ENCODE measurements at places on chromosomes 6 and 20.
A peak's percentile ranks its signal among the peaks of the same experiment; 100 is the strongest.

- no peak for DNase-seq
Observed at GRCh38 chr6:145213614-145214013, 521.7 kb downstream of the EPM2A start.

DNA sequence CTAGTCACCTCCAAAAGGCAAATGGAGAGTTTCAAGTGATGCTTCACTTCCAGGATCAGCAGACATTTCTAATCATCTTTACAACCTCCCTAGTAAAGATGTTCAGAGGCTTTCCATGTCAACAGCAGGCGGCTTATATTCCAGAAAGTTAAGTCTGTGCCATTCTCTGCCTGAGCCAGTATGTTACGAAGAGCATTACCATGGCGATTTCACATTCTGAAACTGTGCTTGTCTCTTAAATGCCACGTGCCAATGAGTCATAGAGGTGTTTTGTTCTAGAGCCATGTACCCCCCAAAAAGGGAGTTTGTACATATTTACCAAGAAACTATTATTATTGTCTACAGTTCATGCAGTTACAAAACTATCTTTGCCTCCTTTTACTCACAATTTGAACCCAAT, 319.5 kb downstream of the FOXA2 start:
- no peak for DNase-seq

GRCh38 chr20:19885939-19886660, 128.0 kb downstream of the RIN2 start:
- DNase-seq: no peak

- DNase-seq: no peak
Observed at GRCh38 chr6:88208726-88209125, 42.6 kb upstream of the CNR1 start.

DNA sequence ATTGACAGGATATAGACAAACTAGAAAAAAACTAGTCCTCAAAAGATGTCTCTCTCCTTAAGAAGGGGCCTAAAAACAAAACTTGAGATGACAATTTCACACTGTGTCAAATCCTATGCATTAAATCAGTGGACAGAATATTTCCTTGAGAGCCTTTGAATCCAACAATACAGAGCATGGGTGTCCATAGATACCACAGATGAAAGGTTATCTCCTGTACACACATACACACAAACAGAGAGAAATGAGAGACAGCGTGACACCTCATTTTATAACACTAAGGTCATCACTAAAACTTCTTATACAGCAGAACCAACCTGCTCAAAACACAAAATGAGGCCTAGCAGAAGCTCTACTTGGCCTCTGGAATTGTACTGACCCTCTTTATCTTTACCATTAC, 55.5 kb downstream of the MAP7 start:
- no peak for DNase-seq

DNA sequence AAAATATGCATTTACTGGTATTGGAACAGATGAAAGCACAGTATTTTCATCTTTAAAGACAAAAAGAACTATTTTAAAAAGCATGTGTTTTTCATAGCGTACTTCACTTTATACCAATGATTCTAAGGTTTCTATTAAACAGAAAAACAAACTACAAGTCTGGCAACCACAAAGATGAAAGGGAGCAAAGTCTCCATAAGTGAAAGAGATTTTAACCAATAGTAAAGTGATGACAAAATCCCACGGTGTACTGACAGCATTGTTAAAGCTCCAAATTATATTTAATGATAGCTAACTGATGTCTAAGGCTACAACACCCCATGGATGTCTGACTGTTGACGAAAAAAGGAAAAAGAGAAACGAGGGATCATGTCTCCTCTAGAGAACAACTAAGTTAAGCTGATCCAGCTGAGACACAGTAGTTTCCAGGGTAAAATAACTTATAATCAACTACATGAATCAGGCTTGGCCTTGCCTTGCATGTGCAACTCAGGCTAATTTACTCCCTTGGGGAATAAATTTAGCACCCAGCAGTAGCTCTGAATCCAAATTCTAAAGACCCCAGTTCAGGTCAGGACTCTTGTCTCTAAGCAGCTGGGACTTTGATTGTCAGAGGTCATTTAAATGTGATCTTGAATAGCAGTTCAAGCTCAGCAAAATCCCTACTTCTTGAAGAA, 56.0 kb upstream of the TAB2 start:
- no peak for DNase-seq

GRCh38 chr6:142902636-142903053, 42.3 kb downstream of the HIVEP2 start:
- no peak for DNase-seq

GRCh38 chr6:165895421-165896165, 232.6 kb upstream of the PDE10A start:
- DNase-seq: no peak

GRCh38 chr6:164996838-164997237, 312.6 kb downstream of the C6orf118 start:
- DNase-seq: no peak

DNA sequence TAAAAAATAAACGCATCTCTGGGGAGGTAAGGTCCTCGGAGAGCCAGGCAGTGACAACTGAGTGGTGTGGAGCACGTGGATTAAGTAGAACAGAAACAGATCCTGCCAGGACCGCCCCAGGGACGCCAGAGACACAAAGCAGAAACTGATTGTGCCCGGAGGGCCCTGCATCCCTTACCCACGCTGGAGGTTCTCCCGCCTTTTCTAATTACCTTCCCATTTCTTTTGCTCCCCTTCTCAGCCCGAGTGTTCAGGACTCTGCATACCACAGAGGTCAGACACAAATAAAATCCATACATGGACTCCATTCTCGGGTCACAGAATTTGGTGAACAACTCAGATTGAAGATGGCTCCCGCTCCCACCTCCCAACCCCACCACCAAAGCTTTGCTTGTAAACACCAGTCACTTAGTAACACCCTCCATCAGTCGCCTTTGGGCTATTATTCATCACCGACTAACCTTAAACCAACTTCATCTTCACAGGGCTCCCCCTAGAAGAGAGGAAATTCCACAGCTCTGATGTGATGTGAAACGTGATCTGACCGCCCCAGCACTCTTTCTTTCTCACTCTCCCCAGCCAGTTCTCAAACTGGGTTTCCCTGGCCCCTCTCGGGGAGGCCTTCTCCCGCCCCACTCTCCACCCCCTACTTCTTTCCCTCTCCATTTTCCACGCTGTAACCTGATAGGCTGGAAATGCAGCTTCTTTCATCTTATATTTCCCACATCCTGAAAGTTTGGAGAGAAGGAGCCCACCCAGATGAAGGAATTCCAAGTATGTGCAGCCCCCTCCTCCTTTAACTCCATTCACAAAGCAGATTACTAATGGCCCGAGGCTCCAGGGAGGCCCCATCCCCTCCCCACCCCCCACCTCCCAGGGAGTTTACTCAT, 32.5 kb upstream of the PIM1 start:
- peak; percentile 7 for DNase-seq

DNA sequence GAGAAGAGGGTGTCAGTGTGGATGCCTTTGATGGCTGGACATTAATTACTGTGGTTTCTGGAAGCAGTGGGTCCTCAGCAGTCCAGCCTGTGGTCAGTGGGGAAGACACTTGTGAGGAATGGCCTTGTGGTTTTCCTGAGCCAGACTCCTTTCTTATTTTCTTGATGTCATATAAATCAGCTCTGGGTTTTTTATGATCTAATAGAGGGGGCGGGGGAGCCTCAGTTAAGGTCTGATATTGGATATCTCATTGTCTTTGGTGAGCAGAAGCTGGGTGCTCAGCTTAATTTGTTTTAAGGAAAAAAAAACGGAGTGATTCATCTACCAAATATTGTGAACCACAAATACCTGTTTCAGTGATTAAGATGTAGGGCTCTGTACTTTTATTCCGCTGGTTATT, 62.1 kb downstream of the OTOR start:
- DNase-seq: no peak

DNA sequence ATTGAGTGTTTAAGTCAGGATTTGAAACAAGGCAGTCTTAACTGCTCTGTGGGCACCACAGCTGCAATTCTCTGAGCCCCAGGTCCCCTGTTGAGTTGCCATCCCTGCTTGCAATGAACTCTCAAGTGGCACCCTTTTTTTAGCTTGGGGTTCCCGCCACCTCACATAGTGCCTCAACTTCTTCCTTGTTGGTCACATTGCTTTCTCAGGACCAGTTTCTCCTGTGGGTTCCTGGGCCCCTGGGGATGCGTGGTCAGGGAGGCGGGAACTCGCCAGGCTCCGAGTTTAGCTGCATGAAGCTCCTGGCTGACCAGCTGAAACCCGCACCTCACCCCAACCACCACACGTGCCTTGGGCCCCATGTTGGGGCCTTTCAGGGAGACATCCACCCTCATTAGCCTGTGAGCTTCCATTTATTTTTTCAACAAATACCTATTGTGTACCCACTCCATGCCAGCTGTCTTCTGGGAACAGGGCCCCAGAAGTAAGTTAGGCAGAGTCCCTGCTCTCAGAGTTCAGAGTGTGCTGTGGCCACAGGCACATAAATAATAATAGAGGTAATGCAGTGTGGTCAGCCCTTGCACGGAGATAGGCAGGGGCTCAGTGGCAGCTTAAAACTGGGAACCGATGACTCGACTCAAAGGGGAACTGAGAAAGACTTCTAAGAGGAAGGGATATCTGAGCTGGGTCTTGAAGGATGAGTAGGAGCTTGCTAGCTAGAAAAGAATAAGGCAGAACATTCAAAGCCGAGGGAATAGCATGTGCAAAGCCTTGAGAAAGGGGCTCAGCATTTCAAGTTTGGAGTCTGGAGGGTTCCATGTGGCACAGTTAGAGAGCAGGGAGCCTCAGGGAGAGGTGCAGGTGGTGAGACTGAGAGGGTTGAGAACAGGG, 33.9 kb upstream of the FAM83D start:
- no peak for DNase-seq

DNA sequence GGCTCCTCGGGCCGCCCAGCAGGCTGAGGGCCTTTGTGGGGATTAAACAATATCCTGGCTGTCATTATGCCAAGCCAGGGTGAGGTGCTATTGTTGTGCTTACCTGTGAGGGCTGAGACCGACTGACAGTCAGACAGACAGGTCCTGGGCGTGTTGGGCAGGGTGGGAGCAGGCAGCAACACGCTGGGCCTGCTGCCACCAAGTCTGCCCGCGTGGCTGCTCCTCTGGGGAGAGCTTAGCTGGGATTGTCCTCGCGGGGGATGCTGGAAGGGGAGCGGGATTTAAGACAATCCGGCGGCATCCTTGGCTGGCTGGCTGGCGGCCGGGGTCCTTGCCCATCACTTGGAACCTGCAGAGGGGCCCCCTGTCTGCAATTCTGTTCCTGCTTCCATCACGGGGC, 20.0 kb downstream of the ITPR3 start:
- no peak for DNase-seq

DNA sequence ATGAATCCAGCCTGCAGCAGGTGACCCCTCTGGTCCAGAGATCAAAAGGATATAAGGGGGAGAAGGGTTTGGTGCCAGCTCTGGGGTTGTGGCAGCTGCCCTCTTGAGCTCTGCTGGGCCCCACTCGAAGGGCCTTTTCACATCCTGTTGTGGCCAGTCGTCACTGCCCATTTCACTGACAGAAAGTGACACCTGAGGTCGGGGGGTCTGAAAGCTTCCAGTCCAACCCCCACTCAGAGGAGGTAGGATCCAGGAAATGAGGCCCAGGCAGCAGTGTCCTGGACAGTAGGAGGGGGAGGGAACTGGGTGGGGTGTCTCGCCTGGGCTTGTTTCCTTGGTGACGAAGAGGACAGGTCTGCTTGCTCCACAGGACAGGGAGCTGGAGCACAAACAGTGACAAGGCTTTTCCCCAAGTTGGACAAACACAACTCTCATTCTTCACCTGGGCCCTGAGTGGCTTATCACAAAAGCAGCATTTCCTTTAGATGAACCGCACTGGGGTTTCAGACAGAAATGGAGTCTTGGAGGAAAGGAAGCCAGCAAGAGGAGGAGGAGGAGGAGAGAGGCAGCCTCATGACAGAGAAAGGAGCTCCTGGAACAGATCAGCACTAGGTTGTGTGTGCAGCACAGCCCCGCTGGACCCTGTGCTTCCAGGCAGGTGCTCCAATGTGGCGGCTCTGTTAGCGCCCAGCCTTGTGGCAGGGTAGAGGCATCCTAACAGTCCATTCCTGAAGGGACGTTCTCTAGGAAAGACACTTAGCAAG, 11.0 kb downstream of the FRS3 start:
- no peak for DNase-seq

- no peak for DNase-seq
Observed at GRCh38 chr6:6546318-6547109, 42.0 kb upstream of the LY86 start.

GRCh38 chr6:17842934-17843821, 136.5 kb upstream of the NUP153 start:
- DNase-seq: no peak

DNA sequence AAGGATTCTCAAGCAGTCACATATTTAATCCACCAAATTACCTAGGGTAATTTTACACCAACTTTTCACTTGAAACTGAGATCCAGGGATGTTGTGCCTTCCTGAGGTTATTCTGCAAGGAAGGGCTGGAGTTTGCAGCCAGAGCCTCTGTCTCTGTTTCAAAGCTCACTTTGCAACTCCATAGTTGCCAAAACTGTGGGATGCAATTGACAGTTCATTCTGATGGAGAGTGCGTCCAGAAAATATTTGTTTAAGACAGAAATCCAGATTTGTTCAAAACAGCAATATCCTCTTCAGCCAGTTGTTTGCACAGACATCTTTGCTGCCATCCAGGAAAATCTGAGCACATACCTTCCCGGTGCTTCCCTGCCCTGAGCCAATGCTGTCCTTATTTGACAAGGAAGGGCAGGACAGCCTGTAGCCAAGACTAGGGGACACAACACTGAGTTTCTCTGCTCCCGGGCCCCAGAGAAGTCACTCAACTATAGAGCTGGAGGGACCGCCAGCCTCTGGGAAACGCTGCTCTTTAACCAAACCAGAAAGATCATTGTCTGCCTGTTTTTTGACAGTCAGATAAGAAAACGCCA, 297.4 kb downstream of the HIVEP2 start:
- DNase-seq: no peak

GRCh38 chr20:37579106-37579505, 51.4 kb upstream of the BLCAP start:
- DNase-seq: no peak

GRCh38 chr20:37416100-37416847, 70.3 kb downstream of the SRC start:
- DNase-seq: no peak

DNA sequence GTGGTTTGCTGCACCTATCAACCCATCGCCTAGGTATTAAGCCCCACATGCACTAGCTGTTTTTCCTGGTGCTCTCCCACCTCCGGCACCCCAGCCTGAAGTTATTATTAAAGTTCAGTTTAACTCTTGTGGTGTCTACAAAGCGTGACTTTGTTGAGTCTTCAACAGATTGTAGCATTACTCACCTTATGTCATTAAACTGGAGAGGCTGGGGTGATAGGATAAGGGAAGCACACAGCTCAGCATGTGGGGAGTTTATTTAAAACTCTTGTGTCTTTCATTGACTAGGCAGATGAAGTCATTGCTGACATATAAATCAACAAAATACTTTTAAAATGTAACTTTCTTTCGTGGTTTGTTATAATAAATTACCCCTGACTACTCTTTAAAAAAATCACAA, 84.7 kb upstream of the GCM1 start:
- no peak for DNase-seq
